Stimulated activated CD4-positive, alpha-beta T cell treated with anti-CD3 and anti-CD28 coated beads, TNF-alpha, amount 100 ng/mL, for 1 hour (primary cell): ENCODE measurements at places on chromosomes 3 and 15.

- no peak for DNase-seq
Observed at GRCh38 chr15:90530250-90531051, 728 bp downstream of the CRTC3 start.

DNA sequence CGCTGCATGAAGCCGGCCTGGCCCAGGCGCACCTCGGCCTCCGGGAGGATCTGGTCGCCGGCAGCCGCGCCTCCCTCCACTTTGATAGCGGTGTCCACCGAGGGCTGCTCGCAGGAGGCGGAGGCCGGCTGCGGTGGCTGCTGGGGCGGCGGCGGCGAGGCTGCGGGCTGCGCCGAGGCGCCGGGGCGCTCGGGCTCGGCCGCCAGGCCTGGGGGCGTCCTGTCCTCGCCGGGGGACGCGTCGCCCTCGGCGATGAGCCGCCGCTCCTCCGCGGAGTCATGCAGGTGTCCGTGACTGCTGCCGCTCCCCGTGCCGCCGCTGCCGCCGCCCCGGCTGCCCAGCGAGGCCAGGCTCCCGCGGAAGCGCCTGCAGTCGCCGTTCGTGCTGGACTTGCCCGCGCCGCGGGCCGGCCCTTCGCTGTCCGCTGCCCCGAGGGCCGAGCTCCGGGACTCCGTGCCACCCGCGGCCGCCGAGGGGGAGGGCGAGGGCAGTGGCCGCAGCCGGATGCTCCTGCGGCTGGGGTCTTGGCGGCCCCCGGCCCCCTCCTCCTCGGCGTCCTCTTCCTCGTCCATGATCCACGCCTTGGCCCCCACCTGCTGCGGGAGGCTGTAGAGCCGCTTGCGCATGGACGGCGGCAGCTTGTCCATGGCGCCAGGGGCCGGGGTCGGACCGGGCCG lies 996 bp downstream of the HCN4 start:
- no peak for DNase-seq

- no peak for DNase-seq
Observed at GRCh38 chr3:53773611-53774368, 72.4 kb downstream of the CHDH start.

DNA sequence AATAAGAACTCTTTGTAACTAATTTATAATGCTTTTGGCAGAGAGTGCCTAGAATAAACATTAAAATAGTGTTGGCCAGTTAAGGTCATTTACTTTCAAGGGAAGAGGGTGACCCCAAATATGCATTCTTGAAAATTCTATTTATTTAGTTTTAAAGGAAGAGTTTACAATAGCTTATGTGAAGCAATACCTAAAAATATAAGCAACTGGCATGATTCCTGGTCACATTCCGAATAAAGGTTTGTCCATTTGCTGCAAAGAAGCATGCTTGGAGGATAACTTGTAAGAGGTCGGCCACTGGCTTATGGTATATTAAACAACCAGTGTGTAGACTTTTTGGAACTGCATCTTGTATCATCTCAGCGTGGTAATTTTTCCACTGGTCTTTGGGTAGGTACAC lies 10.2 kb downstream of the MITF start:
- no peak for DNase-seq

DNA sequence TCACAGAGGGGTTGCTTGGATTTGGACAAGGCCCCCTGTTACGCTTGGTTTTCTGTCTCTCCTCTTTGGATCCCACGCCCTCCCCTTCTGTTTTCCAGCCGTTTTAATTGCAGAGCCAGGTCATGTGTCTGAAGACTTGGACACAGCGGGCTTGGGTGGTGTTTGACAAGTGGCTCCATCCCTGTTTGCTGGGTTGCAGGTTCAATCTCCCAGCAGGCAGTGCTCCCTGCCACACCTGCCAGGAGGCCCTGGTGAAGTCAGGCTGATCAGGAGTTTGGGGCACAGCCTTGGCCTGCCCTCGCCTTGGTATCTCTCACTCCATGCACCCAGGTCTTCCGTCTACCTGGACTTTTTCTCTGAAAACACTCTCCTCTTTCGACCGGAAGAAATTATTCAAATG lies 59.0 kb downstream of the PLXNA1 start:
- DNase-seq = no peak

DNA sequence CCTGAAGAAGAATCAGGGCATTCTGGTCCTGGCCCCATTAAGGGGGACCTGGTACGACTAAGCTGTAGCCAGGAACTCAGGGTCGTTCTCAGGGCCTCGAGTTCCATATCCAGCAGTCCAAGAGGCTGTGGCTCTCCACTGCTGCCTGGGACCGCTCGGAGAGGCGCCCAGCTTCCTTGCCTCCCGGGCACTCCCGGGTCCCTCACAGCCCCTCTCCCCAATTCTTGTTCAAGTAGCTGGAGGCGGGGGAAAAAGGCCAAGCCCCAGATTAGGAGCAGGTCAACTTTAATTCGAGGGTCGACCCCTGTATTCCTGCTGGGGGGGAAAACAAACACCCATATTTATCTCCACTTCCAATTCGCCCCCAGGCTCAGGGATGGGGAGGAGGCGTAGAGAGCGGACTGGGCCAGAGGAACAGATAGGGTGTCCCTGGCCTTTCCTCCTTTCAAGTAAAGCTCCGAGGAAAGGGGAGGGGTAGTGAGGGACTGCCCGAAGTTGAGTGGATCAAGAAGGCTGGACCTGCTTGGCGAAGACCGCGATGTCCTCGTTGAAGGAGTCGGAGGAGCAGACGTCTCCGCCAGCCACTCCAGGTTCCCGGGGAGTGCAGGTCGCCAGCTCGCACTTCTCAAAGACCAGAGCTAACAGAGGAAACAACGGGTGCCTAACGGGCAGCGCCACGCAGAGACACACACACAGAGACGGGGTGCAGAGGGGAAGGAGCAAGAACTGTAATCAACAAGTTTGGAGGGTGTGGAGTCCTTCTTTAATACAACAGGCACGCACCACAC lies 4.4 kb downstream of the MEIS2 start:
- no peak for DNase-seq

DNA sequence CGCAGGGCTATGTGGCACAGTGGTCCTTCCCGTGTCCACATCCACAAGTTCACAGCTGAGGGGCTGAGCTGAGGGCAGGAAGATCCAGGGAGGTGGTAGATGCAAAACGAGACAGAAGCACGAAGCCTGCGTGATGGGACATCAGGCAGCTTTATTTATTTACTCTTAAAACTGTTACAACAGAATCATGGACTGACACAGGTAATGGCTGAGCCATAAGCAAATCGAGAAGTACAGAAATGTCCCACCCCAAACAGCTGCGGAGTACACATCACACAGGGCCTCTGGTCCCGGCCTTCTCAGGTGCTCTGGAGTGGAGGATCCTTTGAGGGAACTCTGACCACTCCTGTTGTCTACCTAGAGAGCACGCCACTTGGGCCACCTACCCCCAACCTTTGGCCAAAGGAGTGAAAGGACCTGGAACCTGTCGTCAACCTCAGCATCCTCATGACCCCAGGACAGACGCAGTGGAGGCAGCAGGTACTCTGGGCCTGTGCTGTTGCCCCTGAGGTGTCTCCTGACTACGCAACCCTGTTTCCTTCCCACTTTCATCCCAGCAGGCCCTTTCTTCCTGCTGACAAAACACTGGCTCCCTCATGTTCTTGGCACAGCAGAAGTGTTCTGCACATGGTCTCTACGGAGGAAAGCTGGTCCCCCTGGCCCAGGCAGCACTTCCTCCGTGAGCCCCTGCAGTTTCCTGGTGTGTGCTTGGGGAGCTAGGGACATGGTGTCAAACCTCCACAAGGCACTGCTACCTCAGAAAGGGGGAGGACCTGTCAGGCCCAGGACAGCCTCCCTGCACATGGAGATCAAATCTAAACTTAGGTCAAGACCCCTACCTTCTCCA lies 47.8 kb downstream of the DHX30 start:
- no peak for DNase-seq

DNA sequence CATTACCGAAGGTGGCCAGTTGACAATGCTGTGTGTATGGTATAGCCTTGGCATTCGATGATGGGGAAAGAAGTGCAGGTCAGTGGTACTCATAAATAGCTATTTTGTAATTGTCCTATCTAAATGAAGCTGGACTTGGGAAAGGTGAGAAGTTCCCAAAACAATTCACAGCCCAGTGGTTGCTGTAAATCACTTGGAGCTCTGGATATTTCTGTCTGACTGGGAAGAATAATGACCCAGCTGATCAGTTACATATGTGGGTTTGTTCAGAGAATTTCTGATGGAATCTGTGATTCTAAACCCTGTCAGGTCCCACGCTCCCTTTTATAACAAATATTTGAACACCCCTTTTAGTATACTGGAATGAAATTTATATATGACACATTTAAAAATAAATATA lies 133.9 kb upstream of the PFN2 start:
- no peak for DNase-seq

DNA sequence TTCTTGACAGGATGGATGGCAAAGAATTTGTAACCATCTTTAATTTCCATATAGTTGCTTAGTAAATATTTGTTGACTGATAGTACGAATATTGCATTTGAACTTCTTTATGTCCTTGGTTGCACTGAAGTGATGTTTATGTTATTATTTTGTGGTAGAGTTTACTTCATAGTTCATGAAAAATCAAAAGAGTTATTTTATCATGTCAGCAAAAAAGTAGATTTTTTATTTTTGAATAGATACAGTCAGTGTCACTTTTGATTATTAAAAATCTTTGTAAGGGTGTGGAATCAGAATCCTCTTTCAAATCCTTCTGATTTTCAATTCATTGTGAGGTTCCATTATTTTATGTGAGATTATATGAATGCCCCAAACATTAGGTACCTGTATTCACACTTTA lies 35.0 kb downstream of the FILIP1L start:
- DNase-seq = no peak

DNA sequence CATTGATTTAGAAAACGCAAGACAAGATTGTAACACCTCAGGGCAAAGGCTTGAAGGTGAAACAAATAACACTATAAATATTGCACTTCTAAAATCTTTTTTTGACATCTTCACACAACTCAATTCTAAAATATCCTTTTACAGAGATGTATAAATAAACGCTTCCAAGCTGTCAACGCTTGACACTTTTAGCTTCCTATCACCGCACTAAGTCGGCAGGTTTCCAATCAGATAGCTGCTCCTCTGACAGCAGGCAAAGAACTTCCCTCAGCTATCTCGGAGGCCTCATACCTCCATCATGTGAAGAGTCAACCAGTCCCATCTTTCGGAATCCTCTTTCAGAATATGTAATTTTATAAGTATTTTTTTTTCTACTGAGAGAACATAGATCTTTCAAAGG lies 71.0 kb downstream of the PCOLCE2 start:
- DNase-seq = no peak
